ENCODE measurements at places on chromosomes 6 and 20.

DNA sequence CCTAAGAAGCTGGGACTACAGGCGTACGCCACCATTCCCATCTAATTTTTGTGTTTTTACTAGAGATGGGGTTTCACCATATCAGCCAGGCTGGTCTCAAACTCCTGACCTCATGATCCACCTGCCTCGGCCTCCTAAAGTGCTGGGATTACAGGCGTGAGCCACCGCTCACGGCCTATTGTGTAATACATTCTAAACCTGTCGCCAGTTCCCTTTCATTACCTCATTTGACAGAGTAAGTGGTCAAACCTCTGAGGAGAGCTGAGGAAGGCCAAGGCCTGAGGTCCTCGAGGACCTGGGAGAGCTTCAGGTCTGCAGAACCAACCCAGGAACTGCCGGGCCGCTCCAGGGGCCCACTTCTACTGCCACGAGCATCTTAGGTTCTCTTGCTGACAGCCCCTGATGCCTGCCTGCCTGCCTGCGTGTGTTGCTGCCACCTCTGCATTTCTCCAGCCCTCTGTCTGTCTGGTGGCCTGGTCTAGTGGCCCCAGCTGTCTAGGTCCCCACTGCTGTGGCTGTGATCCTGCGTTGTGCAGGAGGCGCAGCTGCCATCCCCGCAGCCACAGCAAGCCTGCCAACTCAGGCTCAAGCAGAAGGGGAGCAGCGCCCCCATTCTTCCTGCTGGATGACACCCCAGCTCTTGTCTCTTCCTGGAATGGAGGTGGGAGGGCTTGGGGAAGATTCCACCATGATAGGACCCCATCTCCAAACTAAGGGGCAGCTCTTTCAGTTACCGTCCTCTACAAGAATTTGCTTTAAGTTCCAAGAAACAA lies 45.3 kb downstream of the PRR18 start:
- no peak for DNase-seq

DNA sequence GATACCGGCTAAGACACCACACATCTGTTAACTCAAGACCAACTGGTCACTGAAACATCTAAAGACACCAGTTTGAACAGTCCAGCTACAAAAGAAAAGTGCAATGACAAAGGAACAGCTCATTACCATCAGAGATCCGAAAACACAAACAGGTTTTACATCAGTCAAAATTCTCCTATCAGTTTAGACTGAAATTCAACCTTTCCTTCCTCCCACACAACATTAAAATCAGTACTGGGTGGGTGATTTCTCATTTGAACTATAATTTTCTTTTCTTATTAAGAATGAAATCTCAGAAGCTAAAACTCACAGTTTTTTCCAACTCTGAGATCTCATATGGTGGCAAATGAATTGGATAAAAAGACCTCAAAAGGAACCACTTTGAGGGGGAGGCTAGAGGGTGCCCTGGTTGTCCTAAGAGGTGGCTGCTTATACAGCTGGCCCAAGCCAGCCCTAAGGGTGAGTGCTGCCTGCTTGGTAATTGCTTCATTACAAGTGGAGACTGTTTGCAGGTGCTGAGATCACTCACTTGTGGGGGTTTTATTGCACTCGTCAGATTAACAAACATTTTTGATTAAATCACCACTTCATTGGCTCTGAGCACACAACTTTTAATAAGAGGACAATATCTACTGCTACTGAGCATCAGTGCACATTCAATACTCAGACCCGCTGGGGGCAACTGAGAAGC lies 4.3 kb downstream of the CCDC167 start:
- no peak for DNase-seq

- no peak for DNase-seq
Measured at GRCh38 chr6:30446259-30446658, 43.0 kb upstream of the HLA-E start.

DNA sequence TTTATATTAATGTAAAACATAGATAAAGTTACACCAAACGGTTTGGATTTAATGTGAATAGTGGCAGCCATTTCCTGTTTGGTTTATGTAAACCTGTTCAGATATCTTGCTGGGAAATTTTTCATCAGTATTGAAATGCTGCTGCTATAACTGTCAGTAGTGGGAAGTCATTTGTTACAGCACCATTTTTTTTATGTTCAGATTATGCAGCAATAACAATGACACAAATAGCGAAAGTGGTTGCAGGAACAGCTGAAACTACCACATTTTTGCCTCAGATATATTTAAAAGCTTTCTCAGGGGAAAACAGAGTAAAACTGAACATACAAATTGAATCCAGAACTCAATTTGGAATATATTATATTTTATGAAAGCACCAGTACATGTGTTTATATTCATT lies 128.8 kb upstream of the SIM1 start:
- no peak for DNase-seq

DNA sequence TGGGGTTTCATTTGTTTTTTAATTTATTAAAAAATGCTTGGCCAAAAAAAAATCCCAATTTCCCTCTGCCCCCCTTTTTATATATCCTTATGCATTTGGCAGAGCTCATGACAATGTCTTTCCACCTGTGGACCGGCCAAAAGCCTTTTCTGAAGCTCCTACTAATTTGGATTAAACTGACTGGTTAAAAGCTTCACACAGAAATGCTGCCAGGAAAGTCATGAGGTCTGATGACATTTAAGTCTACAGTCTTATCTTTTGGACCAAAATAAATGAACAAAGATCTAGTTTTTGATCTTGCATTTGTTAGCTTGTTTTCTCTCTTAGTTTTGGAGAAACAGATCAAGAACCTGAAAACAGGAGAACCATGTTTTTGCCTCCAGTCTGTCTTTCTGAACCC lies 66.1 kb downstream of the TRMT11 start:
- DNase-seq, result no peak

DNA sequence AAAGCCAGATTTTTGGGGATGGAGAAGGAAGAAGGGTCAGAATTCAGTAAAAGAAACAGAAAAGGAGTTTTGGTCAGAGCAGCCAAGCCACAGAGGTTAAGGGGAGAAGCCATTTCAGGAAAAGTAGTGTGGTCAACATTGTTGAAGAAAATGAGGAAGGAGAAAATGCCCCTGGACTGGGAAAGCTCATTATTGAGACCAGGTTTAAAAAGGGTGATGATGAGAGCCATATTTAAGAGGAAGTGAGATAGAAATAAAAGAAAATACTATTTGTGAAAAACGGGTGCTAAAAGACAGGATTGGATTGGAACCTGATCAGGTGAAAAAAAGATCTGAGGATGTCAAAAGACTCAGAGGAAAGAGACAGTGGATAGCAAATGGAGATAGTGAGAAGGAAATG lies 75.8 kb downstream of the CEP162 start:
- DNase-seq, result no peak

DNA sequence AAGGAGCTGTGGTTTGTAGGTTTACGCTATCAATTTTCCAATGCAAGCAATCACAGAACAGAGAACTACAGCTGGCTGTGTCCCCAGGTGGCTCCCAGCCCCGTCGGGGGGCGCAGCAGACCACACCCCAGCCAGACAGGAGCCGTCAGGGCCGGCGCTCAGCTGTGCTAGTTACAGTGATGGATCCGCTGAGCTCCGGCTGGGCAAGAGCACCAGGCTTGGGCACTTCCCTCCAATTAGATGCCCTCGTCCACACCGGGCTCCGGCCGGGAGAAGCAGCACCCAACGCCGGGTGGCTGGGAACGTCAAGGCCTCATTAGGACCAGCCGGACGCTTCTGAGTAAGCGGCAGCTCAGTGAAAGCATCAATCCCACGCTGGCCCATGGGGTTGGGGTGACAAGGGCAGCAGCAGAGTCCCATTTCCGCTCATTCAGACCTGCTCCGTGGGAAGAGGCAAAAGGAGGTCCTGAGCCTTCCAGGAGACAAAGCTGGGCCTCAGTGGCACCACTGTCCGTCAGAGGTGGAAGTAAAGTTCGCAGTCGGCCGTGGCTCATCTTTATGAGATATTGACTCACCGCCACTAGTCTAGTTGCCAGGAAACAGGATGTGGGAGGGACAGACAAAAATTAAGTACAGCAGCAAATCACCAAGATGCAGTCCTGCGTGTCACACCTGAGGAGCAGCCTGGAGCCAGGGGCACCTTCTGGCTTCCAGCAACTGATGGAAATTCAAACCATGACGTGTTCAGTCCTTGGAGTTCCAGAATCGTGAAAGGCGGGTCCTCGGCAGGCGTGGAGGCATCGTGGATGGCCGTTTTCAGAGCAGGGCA lies 164.1 kb downstream of the TAF4 start:
- no peak for DNase-seq

GRCh38 chr6:136566007-136566487 lies 15.8 kb upstream of the MAP7 start:
- DNase-seq, result no peak

DNA sequence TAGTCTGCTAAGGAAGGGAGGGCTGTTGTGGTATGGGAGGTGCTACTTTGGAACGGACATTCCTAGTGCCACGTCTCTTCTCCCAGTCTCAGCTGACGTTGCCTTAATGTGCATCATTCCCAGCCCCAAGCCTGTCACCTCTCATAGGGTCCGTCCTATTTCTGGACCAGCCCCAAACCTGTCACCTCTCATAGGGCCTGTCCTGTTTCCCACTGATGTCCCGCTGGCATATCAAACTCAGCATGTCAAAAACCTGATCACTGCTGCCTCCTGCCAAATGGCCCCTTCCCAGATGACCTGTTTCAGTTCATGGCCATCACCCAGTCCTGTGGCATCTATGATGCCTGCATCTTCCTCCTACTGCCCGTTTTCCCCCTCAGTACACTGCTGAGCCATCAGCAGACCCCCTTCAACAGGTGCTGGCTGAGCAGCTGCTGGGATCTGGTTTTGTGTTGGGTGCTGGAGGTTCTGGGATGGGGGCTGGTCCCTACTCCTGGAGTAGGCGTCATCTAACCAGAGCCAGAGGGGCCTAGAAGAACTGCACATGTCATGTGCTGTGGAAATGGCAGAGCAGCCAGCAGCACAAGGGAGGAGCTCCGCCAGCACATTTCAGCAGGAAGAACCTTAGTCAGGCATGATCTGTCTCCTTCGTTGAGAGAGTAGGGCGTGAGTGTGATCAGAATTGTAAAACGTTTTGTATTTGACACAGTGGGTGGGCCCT lies 3.3 kb downstream of the ENTPD6 start:
- DNase-seq, result no peak

DNA sequence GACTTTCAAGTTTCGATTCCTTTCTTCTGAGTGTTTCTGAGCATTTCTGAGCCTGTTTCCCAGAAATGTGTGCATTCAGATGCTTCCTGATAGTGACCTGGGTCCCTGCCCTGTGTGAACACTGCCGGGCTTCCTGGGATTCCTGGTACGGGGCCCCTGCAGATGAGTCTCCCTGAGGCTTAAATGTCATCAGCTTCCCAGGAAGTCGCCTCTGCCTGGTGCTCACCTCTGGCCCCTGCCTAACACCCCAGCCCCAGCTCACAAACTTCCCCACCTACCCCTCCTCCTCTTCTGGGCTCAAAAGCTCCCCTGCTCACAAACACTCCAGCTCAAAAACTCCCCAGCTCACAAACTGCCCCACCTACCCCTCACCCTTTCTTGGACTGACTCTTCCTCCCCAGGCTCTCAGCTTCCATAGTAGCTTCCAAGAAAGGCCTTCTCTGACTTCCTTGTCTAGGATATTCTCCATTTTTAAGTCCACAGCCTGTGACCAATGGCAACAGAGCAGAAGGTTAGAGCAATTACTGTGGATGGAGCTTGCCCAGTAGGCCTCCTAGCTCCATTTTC lies 42.0 kb downstream of the TGM2 start:
- no peak for DNase-seq

- DNase-seq, result no peak
Measured at GRCh38 chr6:161038229-161039031, 46.9 kb downstream of the MAP3K4 start.

GRCh38 chr6:112571488-112572270 lies 224.5 kb downstream of the RFPL4B start:
- DNase-seq, result no peak

Data from CD4-positive, alpha-beta T cell treated with Interleukin-4 for 1 hour (primary cell).